CD4-positive, alpha-beta T cell treated with Interleukin-17A for 1 hour (primary cell): ENCODE measurements at places on chromosomes 7 and 10.

GRCh38 chr7:25996006-25996408, 156.0 kb upstream of the NFE2L3 start:
- no peak for DNase-seq

DNA sequence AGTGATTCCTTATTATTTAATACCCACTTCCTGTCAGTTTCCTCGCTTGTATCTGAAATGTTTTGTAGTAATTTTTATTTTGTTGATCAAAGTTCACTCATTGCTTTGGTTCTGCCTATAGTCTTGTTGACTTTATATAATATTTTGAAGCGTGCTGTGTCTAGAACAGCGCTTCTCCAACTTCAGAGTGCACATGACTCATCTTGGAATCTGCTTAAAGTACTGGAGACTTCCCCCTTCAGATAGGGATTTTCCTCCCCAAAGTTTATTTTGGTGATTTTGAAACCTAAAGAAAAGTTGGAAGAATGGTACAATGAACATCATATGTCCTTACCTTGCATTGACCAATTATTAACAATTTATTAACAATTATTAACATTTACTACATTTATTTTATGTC, 5.8 kb downstream of the COMTD1 start:
- no peak for DNase-seq

DNA sequence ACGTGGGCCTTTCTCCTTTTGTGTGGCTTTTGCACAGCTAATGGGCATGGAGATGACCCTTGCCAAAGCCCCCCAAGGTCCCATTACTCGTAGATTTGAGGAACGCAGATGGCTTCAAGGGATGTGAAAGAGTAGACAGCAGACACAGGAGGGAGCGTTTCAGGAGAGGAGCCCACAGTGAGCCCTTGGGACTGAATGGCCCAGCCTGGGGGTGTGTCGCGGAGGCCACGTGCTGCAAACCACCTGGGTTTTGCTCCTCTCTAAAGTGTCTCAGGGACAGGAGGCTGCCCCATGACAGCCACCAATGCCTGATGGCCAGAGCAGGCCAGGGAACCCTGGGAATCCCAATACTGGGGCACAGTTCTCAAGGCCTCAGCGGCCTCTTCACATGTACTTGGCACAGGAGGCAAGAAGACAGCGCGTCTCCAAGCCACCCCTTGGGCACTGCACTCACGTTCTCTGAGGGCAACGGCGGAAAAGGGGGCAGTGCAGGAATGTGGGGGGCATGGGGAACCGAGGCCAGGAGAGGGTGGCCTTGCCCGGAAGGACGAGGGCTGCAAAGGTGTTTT, 185.2 kb downstream of the WDR37 start:
- DNase-seq = no peak

GRCh38 chr7:1403638-1404459, 55.4 kb downstream of the MICALL2 start:
- no peak for DNase-seq

- peak; percentile 75 for DNase-seq
Observed at GRCh38 chr7:98930921-98931320, 52.6 kb downstream of the TRRAP start.

DNA sequence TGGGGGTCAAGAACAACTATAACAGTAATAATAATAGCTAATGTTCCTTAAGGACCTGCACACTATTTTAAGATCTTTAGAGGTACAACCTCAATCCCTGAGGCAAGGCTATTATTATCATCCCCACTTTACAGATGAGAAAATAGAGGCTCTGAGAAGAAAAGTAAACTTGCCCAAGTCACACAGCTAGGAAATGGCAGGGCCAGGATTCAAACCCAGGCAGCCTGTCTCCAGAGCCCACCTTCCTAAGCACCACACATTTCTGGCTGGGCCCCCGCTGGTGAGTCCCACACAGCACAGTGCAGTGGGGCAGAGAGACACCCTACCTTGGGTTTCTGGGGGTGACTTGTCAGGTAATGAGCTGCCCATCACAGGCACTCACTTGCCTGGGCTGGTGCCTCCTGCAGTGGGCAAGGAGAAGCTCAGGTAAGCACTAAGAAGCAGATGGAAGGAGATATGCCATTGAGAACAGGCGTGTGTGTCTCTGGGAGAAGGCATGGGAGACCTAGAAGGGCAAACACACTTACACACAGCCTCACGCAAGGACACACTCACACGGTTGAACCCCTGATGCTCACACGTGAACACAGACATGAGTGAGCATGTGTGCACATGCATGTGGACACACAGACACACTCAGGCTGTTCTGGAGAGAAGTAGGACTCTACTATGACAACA, 104.4 kb upstream of the ZMIZ1 start:
- DNase-seq = no peak

DNA sequence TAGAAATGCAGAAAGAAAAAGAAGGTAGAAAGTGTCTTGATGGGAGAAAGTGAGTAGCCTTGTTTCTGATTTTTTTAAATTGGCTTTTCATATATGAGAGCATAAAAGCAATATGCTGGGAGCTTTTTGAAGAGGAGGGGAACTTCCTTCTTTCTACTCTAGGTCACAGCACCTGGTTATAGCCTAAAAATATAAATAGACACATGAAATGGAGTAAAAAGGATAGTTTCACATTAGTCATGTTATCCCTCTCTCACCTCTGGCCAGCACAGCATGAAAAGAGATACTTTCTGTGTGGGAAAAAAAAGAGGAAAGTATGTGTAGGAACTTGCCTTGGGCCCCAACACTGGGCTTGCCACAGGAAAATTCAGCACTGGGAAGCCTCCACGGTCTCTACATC, 292.2 kb upstream of the ZWINT start:
- no peak for DNase-seq

GRCh38 chr7:91656541-91657482, 223.7 kb downstream of the MTERF1 start:
- no peak for DNase-seq

GRCh38 chr7:41238851-41239331, 464.0 kb downstream of the INHBA start:
- no peak for DNase-seq

GRCh38 chr7:138556771-138557484, 96.9 kb downstream of the TRIM24 start:
- DNase-seq = no peak

DNA sequence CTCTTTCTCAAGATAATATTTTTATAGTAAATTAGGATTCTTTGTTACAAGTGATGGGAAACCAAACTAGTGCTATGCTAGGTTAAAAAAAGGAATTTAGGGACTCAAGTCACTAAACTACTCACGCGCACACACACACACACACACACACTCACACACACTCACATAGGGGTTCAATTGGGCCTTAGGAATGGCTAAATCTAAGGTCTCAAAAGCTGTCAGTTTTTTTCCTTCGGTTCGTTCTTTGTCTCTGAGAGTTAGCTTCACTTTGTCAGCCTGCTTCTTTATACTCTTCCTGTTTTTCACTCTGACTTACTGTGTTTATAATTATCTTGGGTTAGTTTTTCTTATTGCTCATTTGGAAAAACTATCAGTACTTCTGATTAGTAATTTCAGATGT, 138.9 kb downstream of the ADK start:
- no peak for DNase-seq

DNA sequence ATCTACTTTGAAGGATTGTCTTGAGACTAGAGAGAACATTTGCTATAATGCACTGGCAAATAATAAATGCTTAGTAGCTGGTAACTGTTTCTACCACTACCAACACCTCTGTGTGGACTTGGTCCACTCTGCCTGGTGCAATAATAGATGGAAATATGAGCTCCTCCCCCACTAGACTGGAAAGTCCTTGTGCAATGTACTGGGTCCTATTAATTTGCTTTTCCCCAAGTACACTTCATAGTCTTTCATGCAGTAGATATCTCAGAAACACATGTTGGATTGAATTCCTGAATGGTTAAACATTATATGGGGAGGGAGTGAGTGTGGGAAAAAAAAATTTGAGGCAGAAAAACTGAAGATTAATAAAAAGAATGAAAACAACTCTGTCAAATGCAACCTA, 119.3 kb downstream of the C10orf90 start:
- DNase-seq = no peak

GRCh38 chr10:61588770-61589211, 73.9 kb upstream of the CABCOCO1 start:
- DNase-seq = no peak

GRCh38 chr7:157313645-157314044, 23.2 kb upstream of the DNAJB6 start:
- no peak for DNase-seq

DNA sequence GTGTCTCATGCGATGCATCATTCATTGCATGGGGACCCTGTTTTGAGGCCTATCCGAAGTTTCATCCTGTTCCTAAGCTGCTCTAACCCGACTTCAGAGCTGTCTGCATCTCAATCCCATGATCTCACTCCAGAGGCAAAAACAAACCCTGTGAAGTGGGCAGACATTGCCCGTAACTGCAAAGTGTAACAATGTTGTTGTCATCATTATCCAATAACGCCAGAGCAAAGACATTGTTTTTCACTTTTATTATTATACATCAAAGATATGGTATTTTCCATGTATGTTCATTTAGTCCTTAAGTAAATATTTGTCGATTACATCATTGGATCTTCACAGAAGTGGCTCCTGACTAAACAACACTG, 246.7 kb downstream of the KLF6 start:
- no peak for DNase-seq

DNA sequence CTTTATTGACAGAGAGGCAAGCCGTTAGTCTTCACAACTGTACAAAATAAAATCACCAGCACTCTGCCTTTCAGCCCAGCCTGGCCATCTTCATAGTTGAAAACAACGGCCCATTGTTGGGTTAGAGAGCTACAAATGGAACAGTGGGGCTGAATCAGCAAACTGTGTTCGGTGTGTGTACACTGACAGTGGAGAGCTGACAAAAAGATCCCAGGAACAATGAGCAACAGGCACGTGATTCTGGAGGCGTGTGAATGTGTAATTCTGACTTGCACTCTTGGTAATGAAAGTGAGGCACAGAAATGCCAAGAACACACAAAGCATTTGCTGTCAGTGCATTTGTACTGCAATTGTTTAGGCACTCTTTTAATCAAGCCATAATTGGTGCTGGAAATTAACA, 303.7 kb downstream of the WDR11 start:
- no peak for DNase-seq

GRCh38 chr10:112148331-112148730, 35.2 kb downstream of the GPAM start:
- DNase-seq = no peak

- DNase-seq = no peak
Observed at GRCh38 chr7:90838799-90839198, 242.7 kb downstream of the CDK14 start.

GRCh38 chr10:5811387-5811821, 1.8 kb downstream of the GDI2 start:
- no peak for DNase-seq

DNA sequence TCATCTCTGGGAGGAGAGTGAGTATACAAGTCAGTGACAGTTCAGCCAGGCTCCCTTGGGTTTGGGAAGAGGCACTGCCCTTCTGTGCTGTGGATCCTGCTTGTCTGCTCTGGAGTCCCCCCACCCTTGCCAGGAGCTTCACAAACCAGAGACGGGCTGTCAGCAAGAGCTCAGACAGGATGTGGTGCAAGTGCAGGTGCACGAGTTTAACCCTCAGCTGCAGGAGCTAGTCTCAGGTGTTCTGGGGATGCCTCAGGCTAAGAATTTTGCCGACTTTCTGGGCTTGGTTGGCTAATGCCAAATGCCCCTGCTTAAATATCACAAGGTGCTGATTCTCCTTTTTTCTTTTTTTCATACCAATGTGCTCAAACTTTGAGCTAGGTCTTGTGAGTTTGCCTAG, 22.3 kb downstream of the ZNF783 start:
- DNase-seq = peak; percentile 67

DNA sequence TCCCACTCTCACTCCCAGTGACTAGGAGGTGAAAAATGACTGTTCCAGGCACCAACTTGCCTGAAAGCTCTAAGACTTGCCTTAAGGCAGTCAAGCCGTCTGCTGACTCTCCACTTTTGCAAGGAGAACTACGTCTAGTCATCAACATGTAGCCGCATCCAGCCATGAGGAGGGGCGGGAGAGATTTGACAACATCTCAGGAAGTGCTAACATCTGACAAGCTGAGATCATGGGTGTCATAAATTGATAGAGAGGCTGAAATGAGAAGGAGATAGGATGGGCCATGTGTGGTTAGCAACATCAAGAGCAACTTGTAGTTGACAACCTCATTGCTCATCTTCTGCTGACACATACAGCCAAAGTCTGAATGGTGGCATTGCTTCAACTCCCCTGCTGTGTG, 9.0 kb upstream of the TBXAS1 start:
- no peak for DNase-seq

GRCh38 chr10:58826694-58827093, 314.0 kb downstream of the BICC1 start:
- DNase-seq = no peak

DNA sequence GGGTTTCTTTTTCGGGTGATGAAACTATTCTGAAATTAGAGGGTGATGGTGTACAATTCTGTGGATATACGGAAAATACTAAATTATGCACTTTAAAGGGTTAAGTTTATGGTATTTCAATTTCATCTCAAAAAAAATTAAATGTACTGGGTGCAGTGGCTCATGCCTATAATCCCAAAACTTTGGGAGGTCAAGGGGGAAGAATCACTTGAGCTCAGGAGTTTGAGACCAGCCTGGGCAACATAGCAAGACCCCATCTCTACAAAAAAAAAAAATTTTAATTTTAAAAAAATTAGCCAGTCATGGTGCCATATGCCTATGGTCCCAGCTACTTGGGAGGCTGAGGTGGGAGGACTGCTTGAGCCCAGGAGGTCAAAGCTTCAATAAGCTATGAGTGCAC, 57.0 kb downstream of the SMURF1 start:
- no peak for DNase-seq

GRCh38 chr7:45021604-45022296, 21.7 kb downstream of the CCM2 start:
- no peak for DNase-seq

- DNase-seq = no peak
Observed at GRCh38 chr7:74248156-74248555, 6.0 kb downstream of the RFC2 start.

GRCh38 chr7:105862770-105863169, 13.6 kb downstream of the ATXN7L1 start:
- DNase-seq = no peak

- no peak for DNase-seq
Observed at GRCh38 chr7:84085998-84086397, 108.6 kb downstream of the SEMA3A start.

GRCh38 chr7:151470711-151471110, 30.8 kb upstream of the CRYGN start:
- no peak for DNase-seq

- no peak for DNase-seq
Observed at GRCh38 chr7:54292171-54292925, 249.8 kb upstream of the VSTM2A start.

DNA sequence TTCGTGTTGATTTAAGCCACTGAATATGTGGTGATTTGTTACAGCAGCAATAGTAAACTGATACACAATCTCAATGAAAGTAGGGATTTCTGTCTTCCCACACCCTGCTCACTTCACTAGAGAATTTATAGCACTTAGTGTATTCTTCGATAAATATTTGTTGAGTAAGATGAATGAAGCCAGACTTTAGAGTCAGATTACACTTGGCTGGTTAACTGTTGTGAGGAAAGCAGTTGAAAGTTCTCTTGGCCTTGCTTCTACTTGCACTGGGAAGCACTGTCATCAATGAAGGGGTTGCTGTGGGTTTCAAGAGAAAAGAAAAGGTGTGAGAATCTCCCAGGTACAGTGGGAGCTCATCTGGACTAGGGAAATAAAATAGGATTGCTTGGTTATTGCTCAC, 82.1 kb upstream of the IGFBP3 start:
- DNase-seq = no peak
